ENCODE measurements at places on chromosomes 4 and X.

- peak; percentile 51 for DNase-seq
Measured at GRCh38 chr4:1843852-1844251, 12.1 kb downstream of the LETM1 start.

- DNase-seq = no peak
Measured at GRCh38 chr4:77204621-77205020, 47.6 kb downstream of the CCNG2 start.

DNA sequence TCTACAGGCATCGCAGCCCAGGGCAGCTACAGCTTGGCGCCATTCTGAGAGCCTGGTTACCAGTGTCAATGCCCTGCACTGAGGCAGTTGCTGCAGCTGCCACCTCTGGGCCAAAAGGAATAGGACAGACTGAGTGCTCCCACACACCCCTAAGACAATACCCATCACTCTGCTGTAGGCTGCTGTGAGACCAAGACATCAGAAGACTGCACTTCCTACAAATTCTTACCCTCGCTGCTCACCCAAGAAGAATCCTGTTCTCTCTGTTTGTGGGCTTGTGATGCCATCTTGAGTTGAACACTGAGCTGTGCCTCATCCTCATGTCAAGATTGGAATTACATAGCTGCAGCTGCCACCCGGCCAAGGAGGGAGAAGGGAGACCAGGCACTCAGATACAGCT, 1847.0 kb upstream of the PCDH10 start:
- DNase-seq = peak; percentile 26

GRCh38 chr4:68257719-68258118, 12.2 kb upstream of the TMPRSS11B start:
- no peak for DNase-seq

- DNase-seq = no peak
Measured at GRCh38 chrX:15719324-15719968, 18.6 kb upstream of the CA5B start.

GRCh38 chrX:86946569-86946968, 571.0 kb upstream of the KLHL4 start:
- peak; percentile 6 for DNase-seq

DNA sequence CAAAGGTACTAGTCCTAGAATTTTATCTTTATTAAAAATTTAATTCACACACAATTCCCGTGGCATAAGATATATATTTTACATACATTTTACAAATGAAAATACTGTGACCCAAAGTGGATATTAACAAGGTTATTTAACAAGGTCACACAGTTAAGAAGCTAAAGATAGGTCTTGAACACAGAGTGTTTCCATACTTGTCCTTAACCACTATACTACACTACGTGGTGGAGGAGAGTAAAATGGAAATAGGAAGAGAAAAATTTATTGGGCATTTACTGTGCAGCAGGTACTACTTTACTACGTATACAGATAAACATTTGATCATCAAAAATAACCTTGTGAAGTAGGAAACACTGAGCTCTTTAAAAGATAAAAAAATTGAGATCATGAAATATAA, 14.8 kb downstream of the TECRL start:
- DNase-seq = no peak

- no peak for DNase-seq
Measured at GRCh38 chr4:156623376-156623775, 348.2 kb downstream of the PDGFC start.

DNA sequence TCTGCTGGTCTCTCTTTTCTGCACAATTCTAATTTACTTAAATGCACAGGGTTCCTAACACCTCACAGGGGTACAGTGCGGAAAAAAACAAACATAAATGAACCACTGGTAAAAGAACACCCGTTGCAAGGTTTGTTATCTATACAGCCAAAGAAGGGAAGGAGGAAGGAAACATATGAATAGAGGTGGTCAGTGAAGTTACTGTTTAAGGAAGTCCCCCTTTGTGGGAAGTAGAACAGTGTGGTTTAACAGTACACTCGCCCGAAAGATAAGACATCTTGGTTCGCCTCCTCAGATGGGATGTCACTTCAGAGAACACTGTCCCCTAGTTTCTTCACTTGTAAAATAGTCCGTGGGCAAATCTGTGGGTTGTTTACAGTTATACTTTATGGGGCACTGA, 57.5 kb downstream of the TEC start:
- DNase-seq = no peak

DNA sequence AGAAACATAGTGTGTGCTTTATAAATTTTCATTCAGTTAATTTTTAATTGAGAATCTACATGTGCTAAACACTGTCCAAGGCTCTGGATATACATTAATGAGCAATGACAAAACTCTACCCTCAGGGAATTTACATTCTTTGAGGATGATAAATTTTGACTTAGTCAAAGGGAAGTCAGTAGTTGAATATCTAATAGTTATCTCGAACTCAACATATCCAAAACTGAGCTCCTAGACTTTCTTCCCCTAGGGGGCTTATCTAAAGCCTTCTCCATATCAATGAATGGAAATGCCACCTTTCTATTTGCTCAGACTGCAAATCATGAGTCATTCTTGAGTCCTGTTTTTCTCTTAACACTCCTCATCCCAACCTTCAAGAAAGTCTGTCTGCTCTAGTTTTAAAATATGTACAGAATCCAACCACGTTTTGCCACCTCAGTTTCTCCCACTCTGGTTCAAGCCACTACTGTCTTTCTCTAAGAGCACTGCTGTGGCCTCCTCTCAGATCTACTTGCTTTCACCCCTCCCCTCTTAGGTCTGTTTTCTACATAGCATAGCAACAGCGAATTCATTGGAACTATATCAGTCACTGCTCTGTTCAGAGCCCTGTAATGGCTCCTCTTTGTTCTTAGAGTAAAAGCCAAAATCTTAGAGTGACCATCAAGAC, 9.5 kb downstream of the PARM1 start:
- no peak for DNase-seq

GRCh38 chr4:186104890-186105646, 564 bp downstream of the FAM149A start:
- DNase-seq = no peak

- DNase-seq = no peak
Measured at GRCh38 chr4:65367306-65367705, 303.0 kb downstream of the EPHA5 start.

DNA sequence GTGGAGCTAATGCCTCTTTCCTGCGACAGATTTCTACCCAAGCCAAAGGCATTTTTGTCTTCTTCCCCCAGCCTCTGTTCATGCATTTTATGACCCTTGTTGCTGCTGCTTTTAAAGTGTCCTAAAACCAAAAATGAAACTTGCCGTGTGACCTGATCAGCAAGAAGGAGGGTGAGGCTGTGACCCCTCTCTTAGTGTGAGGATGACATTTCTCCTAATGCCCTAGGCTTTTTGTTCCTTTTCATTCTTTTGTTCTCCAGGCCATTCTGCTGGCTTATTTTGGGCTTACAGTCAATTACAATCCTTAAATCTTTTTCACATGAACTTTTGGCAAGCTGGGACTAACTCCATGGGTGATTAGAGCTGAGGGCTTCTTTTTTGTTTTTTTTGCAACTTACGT, 34.4 kb downstream of the PTTG2 start:
- DNase-seq = no peak

GRCh38 chr4:124743711-124744110, 31.2 kb upstream of the ANKRD50 start:
- DNase-seq = no peak

- peak; percentile 43 for DNase-seq
Measured at GRCh38 chr4:47462799-47463234, 685 bp downstream of the COMMD8 start.

DNA sequence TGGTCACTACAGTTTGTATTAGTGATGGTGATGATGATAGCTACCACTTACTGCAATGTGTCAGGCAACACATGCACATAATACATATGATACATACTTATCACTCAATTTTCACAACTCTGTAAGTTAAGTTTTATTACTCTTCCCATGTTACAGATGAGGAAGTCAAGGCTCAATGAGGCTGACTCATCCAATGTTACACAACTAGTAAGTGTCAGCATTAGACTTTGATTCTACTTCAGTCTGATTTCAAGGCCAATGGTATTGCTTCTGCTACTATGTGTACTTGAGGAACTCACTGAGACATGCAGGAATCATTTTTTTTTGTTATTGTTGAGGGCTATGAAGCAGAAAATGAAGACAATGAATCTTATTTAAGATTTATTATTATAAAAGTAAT, 96.4 kb upstream of the TRPC5OS start:
- DNase-seq = no peak

GRCh38 chr4:86670756-86671155, 76.6 kb downstream of the PTPN13 start:
- no peak for DNase-seq

DNA sequence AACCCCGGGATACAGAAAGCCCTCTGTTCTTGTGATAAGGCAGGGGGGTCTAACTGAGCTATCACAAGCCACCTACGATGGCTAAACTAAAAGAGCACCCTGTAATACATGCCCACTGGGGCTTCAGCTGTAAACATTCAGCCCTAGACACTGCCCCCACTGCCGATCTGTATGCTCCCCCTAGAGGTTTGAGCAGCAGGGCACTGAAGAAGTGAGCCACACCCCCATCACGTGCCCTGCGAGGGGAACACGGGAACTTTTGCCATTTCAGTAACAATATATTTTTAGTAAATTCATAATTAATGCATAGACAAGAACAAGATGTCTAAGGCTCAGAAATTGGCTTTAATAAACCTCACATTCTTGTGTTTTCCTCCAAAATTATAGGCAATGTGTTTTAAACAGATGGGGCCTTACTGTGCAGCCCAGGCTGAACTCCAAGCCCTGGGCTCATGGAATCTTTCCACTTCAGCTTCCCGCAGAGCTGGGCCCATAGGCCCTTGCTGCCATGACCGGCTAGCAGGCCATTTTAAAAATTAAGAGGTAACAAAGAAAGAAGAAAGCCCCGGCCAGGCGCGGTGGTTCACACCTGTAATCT, 235.3 kb upstream of the SFRP2 start:
- no peak for DNase-seq

- no peak for DNase-seq
Measured at GRCh38 chrX:38854305-38854704, 53.0 kb downstream of the MID1IP1 start.

GRCh38 chr4:112203593-112203992, 28.0 kb upstream of the AP1AR start:
- DNase-seq = no peak

DNA sequence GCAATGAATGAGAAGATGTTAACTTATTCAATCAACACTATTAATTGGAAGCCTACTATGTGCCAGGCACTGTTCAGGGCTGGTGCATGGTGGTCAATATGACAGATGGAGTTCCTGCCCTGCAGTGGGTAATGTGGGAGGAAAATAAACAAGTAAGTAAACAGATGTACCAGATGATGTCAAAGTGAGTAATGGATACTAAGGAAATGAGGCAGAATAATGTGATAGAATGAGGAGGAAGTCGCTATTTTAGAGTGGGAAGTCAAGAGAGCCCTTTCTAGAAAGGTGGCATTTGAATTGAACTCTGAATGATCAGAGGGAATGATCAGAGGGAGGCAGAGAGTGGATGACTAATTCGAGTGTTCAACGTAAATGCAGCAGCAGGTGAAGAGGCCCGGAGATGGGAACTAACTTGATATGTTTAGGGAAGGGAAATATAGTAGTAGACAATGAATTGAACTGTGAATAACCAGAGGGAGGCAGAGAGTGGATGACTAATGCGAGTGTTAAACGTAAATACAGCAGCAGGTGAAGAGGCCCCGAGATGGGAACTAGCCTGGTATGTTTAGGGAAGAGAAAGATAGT, 48.3 kb downstream of the HMGB3 start:
- no peak for DNase-seq

GRCh38 chrX:21528076-21528475, 130.1 kb downstream of the KLHL34 start:
- no peak for DNase-seq

Data from globus pallidus (tissue), 1 donor.